ENCODE measurements at places on chromosomes 6 and 20.

DNA sequence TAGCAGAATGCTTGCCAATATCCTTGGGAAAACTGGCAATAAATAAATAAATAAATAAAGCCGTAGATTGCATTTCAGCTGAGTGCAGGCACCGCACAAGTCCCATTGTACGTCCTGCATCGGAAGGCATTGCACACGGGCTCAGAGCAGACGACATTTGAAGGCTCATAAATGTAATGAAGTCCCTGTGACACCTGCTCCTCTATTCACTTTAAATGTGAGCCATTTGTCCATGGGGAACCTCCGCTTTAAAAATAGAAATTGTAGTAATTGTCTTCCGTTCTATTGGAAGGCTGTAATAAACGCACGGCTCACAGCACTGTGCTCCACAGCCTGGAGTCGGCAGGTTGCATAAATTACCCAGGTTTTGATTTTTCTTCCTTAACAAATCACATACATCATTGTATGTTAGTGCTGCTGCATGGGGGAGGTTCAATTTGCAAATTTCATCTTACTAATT, 32.6 kb downstream of the MYT1 start:
- no peak for DNase-seq

- DNase-seq = no peak
These were observed 428.2 kb downstream of the BMP2 start for GRCh38 chr20:7195704-7196103.

DNA sequence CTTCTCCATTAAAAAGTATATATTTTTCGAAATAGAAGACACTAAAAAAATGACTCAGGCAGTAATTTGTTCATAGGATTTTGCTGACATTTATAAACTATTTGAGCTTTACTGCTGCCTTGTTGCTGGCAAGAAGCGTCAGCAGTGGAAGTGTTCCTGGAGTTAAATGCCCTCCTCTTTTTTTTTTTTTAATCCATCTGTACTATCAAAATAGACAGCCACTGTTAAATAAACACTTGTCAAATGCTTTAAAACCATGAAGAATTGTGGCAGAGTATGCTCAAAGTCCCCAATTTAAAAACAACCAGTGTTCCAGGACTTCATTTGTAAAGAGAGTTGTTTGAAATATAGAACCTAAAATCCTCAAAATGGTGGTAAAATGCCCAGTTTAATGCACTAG, 253.8 kb downstream of the NKAIN2 start:
- no peak for DNase-seq

GRCh38 chr20:45235995-45236394, 14.8 kb downstream of the SEMG2 start:
- no peak for DNase-seq

DNA sequence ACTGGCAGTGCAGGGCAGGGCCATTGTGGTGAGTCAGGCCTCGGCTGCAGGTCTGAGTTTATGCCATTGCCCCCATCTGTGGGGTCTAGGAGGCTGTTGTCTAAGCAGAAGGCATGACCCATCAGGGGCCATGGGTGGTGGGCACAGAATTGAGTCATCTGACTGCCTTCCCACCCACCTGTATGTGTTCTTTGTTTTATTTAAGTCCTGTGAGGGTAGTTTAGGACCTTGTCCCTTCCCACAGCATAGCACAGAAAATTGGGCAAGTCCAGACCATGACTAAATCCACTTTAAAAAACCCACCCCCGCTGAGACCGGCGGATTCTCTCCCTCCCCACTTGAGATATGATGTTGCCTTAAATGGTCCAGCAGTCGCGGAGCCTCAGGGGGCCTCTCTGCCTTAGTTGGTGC, 40.3 kb downstream of the ERMARD start:
- no peak for DNase-seq

GRCh38 chr20:34627458-34627857, 49.4 kb downstream of the PIGU start:
- DNase-seq = no peak

GRCh38 chr20:59823491-59824259, 109.8 kb downstream of the SYCP2 start:
- DNase-seq = no peak

Measured in BJ (cell line).